Activated CD8-positive, alpha-beta memory T cell treated with anti-CD3 and anti-CD28 coated beads for 24 hours (primary cell): ENCODE measurements at places on chromosomes 7 and 10.
A peak's percentile ranks its signal among the peaks of the same experiment; 100 is the strongest.

- no peak for DNase-seq
Observed at GRCh38 chr10:34358729-34359434, 456.2 kb downstream of the PARD3 start.

DNA sequence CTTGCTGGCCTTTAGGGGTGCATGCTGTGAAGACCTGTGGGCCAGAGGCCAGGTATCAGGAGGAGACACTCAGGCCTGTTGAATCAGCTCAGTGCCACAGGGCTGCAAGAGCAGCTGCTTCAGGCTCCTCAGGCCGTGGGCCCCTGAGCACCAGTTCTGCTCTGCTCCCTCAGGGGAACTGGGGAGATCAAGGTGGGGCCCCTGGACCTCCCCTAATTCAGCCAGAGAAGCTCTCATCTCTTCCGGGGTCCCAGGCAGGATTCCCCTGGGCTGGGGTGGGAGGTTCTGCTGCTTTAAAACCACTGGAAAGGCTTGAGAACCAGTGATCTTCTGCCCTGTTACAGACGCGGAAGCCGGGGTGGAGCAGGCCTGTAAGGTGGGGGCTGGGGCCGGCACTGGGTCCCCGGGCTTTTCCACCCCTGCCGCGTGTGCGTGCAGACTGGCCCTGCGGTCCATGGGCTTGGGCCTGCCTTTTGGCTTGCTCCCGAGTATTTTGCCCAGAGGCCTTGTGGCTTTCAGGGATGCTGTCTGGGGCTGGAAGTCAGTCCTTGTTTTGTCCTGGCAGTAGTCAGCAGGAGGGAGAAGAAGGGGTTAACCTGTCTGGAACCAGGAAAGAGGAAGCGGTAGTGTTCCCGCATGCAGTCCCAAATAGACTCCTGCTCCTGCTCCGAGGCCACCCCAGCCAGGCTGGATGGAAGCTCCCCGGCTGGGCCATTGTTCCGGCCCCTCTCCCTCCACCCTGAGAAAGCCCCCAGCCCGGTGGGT, 74.3 kb downstream of the LHPP start:
- DNase-seq: no peak

- DNase-seq: no peak
Observed at GRCh38 chr7:101677797-101678479, 48.8 kb upstream of the MYL10 start.

GRCh38 chr7:2838873-2839578, 5.1 kb downstream of the GNA12 start:
- no peak for DNase-seq

DNA sequence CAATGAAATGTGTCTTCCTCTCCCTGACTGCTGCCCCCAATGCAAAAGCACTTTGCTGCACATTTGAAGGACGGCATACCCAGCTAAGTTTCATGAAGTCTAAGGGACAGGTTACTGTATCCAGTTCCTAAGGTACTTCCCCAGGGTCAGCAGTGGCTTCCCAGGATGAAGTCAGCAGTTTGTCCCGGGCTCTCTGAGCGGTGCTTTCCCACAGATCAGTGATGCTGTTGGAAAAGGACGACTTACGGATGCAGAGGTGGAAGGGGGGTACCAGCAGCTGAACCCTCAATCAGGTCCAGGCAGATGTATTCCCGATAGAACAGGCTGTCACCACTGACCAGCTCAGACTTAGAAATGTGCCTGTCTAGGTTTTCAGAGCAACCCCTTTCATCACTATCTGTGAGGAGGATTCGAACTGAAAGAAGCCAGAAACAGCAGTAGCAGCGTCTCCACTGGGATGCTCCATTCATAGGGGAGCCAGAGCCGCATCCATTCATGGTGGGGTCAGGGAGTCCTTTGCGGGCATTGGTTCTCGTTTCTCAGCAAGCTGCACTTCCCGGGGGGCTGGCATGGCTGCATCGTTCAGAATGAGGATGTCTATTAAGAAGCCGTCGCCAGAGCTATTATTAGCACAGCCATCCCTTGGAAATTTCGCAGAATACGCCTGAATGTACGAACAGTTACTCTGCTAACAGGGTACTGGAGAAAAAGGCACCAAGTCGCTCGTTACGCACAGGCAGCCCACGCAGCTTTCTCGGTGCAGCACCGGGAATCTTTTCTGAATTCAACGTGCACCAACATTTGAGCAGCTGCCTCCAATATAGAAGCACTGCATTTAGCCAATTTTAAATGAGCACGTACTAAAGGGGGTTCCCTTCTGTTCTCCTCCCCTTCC, 303.7 kb downstream of the PRPF18 start:
- no peak for DNase-seq

- DNase-seq: no peak
Observed at GRCh38 chr7:67692425-67692824, 695.8 kb downstream of the TYW1 start.

DNA sequence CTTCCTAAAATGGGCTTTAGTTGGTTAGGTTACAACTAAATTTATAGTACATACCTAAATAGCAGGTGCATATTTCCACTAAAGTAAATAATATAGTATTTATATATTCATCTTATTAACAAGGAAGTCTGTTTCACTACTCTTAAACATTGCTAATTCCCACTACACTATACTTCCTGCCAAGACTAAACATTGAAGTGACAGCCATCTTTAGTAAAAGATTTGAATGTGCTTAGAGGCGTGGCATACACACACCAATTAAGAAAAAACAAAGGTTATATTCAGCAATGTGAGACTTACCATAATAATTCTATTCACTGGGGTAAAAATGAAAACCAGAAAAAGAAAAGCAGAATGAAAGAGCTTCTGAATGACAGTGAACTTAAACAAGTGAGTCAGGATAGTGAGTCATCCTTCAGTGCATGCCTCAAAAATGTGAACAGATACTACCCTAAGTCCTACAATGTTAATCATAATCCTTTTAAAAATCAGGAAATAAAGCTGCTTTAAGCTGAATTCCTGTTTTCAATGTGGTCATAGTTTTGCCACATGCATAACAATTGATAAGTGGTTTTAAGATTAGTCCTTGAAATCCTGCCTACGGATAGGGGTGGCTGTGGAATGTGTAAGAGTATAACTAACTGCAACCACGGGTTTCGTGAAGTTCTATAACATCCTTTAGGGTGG, 59.4 kb downstream of the USP6NL start:
- DNase-seq: no peak

DNA sequence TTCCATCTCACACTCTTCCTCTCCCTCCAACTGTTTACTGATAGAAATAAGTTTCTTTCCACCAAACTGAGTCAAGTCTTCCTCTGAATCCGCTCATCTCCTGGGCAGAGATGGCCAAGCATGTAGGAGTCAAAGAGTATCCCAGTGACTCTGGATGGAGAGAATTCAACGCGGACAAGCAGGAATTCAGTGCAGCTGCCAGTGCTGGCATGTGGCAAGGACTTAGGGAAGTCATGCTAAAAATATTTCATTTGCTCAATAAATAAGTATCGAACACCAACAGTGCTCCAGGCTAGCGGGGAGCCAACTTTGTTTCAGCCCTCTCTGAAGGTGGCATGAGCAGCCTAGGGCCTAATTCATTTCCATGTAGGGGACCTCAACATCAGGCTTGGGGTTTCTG, 351.6 kb upstream of the ZMIZ1 start:
- no peak for DNase-seq

GRCh38 chr10:73206385-73206784, 38.5 kb downstream of the FAM149B1 start:
- no peak for DNase-seq

GRCh38 chr10:79238158-79238520, 109.1 kb upstream of the PPIF start:
- DNase-seq: no peak

DNA sequence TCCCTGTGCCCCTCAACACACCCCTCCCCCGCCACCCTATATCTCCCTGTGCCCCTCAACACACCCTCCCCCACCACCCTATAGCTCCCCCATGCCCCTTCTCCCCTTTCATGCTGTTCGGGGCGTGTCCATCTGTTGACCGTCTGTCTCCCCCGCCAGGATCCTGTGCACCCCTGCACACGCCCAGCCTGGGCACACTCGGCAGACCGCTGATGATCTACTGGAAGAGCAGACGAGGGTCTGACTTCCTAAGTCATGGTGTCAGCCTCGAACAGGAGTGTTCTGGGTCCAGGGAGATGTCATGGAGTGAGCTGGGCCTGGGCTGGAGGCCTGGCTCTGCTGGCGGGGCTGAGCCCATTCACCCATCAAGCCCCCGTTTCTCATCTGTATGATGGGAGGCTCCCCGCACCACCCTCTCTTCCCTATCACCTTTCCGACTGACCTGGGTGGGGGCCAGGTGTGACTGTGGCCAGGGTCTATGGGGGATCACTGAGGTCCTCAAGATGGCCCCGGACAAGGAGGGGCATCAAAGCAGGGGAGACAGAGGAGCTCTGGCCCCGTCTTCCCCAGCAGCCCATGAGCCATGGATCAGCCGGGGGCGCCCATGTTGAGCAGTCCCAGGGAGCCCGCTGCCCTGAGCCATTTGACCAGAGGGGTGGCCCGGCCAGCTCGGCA, 48.3 kb downstream of the PDGFA start:
- no peak for DNase-seq

DNA sequence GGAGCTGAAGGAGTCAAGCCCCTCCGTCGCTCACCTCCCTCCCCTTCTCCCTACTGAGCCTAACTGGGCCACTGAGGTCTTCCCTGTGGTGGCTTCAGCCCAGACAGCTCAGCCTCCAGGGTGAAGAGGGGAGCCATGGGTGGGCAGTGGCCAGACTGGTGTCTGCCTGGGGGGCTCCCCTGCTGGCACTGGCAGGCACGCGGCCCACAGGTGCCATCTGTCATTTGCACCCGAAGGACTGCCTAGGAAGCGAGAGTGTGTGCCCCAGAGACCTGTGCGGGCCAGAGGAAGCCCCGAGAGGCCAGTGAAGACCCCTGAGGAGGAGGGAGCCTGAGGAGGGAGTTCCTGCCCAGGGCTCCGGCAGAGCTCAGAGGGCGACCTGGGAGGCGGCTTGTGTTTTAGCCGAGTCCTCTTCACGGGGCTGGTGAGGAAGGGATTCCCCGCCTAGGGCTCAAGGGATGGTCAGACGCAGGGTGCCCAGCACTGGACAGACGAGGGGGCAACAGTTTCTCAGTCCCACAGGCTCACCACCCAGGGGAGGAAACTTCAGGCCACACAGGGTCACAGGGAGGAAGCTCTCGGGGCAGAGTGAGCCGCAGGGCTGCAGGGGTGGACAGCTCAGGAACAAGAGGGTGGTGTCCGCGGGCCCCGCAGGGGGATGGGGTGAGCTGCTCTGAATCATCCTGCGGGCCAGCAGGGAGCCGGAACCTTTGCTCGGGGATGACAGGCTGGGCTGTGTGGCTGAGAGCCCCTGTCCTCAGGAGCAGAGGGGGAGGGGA, 76.2 kb upstream of the PPP2R2D start:
- no peak for DNase-seq

DNA sequence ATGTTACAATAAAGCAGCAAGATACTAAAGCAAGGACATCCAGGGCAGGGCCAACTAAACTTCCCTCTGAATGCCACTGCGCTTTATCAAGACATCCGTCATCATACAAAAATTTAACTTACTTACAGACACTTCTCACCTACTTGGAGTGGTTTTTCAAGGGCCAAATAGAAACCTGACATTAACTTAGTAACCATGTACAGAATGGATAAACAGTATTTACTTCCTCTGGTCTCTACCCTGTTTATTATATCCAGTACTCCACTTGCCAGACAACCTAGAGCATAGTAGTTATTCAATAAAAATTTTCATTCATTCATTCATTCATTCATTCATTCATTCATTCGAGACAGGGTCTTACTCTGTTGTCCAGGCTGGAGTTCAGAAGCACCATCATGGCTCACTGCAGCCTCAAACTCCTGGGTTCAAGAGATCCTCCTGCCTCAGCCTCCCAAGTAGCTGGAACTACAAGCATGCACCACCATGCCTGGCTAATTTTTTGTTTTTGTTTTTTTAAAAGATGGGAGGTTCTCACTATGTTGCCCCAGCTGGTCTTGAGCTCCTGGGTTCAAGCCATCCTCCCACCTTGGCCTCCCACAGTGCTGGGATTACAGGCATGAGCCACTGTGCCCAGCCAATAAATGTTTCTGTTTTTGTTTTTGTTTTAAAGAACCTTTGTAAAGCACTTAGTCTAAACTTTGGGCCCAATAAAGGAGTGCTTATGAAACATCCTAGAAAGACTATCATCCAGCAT, 19.0 kb downstream of the SMURF1 start:
- DNase-seq: no peak

- peak; percentile 54 for DNase-seq
Observed at GRCh38 chr7:45103958-45104843, 7.3 kb downstream of the TBRG4 start.

DNA sequence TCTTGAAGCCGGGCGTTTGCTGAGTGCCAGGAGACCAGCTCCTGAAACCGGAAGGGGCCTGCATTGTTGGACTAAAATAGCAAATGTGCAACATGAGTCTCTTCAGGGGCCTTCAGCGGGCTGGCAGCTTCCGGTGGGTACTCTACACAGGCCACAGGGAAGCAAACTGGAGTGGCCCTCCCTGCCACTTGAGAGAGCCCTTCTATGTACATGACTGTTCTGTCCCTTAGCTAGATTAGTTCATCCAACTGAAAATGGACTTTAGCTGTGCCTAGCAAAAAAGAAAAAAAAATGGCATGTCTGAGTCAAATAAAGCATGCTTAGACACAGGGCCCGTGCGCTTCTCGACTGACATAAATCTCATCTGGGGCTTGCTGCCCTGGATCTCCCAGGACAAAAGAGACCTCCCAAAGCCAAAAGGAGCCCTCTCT, 115.3 kb upstream of the TCF7L2 start:
- DNase-seq: no peak

GRCh38 chr10:101297901-101298486, 56.0 kb upstream of the BTRC start:
- DNase-seq: peak; percentile 92

DNA sequence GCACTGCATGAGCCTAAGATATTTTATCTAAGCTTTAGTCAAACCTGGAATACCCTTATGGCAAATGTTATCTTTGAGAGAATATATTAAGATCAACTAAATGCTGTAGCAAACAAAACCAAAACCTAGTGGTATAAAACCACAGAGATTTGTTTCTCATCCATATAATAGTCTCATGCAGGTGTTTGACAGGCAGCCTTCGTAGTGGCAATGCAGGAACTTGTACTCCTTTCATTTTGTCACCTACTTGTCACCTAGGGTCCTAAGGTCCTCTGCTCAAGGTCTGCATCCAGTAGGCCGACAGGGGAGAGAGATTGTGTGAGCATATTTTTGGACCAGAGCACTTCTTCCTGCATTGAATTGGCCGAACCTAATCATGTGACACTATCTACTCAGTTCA, 352.6 kb downstream of the GPR37 start:
- DNase-seq: no peak

GRCh38 chr7:73429622-73430505, 3.7 kb upstream of the FZD9 start:
- DNase-seq: no peak

GRCh38 chr10:96512524-96513304, 1.0 kb downstream of the TLL2 start:
- DNase-seq: peak; percentile 63

GRCh38 chr7:29328045-29328444, 133.5 kb downstream of the CHN2 start:
- no peak for DNase-seq
